Activated CD8-positive, alpha-beta memory T cell treated with anti-CD3 and anti-CD28 coated beads for 48 hours (primary cell): ENCODE measurements at places on chromosomes 16 and 17.
A peak's percentile ranks its signal among the peaks of the same experiment; 100 is the strongest.

GRCh38 chr16:49838441-49839016 is 17.4 kb downstream of the ZNF423 start:
- DNase-seq: no peak

- DNase-seq: no peak
These were observed 178.3 kb downstream of the MRTFB start for GRCh38 chr16:14249291-14250032.

DNA sequence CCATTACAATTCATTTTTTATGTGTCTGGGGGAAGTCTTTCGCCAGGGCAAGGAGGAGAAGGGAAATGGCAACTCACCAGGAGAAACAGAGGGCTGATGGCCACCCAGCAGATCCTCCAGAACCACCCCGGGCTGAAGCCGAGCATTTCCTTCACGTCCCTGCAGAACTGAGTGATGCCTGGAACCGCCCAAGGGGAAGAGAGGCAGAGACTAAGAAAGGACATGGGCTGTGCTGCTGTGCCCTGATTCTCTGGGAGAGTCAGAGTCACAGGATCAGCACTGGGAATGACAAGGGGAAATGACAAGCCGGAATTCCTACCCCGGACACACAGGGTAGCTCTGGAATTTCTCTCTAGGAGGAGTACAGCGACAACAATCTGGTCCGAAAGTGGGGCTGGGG is 27.8 kb downstream of the SLC6A4 start:
- no peak for DNase-seq

GRCh38 chr17:27471321-27472269 is 15.3 kb downstream of the KSR1 start:
- peak; percentile 63 for DNase-seq

- DNase-seq: no peak
These were observed 21.3 kb upstream of the UBE2I start for GRCh38 chr16:1287982-1288670.

DNA sequence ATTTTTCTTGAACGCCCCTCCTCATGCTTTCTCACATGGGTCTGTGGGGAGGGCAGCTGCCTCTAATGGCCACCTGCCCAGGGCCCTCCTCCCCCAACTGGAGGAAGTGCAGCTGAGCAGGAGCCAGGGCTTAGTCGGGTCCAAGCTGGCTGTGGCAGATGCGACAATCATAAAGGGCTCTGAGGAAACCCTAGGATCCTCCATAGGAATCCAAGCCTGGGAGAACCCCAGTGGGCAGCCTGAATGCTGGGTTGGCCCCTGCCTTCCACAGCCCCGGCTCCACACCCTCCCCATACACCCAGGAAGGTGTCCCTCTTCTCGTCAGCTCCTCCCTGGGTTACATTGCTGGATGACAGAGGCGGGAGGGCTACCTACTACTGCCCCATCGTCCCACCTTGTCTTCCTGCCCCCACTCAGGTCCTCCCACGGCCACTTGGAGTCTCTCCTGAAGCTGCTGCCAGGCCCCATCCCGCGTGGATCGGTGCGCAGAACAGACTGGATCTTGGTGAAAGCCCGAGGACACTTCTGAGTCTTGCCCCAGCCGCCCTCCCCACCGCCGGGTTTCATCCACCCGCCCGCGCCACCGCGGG is 15.6 kb upstream of the CBFB start:
- DNase-seq: no peak

DNA sequence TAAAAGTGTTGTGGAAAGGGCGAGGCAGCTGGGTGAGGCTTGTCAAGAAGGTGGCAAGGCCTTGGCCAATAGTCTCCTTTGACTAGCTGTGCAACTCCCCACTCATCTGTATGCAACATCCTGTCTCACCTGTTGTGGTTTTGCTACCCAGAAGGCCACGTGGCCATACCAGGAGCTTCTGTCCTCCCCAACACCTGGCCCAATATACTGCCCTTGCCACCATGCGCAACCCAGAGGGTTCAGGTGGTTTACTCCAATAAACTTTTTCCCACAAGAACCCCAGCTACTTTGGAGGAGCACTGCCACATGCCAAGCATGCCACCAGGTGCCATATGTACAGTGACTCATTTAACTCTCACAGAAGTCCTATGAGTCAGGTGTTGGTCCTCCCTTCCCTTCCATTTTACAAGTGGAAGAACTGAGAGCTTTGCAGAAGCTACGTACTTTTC is 10.2 kb downstream of the MYO19 start:
- DNase-seq: no peak

- DNase-seq: no peak
These were observed 12.3 kb upstream of the PITPNA start for GRCh38 chr17:1574697-1575471.

GRCh38 chr16:79480056-79480455 is 120.5 kb downstream of the MAF start:
- DNase-seq: no peak

DNA sequence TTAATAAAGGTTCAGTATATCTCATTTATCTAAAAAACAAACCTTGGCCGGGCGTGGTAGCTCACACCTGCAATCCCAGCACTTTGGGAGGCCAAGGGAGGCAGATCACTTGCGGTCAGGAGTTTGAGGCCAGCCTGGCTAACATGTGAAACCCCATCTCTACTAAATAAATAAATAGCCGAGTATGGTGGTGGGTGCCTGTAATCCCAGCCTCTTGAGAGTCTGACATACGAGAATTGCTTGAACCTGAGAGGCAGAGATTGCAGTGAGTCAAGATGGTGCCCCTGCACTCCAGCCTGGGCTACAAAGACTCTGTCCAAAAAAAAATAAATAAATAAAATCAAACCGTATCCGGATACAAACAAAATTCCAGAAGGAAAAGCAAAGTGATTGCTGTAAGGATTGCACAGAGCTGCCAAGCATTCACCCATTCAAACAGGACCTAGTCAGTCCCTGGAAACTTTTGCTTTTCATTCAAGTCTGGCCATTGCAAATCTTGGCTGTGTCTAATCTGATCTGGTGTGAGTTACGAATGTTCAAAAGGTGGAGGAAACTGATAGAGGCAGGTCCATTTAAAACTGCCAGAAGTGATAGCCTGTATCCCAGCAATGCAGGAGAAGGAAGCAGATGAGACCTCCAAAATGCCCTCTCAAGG is 102.5 kb upstream of the CLEC3A start:
- no peak for DNase-seq

GRCh38 chr17:32909787-32910369 is 18.1 kb upstream of the TMEM98 start:
- DNase-seq: no peak
